NCI-H460 (cell line): ENCODE measurements at places on chromosomes 7 and 10. TPM values are rescaled to one million over a fixed set of nuclear protein-coding genes. Genes with fewer than 3 reads are reported as not detected.

DNA sequence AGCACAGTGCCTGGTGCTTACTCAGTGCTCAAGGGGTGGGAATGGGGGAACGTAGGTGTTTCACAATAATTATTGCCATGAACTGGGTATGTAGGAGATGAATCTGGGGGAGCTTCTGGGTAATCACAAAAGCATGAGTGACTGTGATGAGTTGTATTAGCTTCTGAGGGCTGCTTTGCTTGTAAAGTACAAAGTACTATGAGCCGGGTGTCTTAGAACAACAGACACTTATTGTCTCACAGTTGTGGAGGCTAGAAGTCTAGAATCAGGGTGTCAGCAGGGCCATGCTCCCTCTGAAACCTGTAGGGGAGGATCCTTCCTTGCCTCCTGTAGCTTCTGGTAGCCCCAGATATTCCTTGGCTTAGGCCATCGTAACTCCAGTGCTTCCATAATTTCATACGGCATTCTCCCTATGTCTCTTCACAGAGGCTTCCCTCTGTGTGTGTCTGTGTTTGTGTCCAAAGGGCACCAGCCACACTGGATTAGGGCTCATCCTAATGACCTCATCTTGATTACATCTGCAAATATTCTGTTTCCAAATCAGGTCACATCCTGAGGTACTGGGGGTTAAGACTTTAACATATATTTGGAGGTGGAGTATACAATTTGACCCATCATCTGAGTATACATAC, 84.8 kb upstream of the AGBL3 start:
- no peak for DNase-seq

- no peak for DNase-seq
Observed at GRCh38 chr7:80699721-80700256, 61.3 kb downstream of the CD36 start.

GRCh38 chr7:122975341-122975740, 20.2 kb downstream of the TAS2R16 start:
- no peak for DNase-seq

DNA sequence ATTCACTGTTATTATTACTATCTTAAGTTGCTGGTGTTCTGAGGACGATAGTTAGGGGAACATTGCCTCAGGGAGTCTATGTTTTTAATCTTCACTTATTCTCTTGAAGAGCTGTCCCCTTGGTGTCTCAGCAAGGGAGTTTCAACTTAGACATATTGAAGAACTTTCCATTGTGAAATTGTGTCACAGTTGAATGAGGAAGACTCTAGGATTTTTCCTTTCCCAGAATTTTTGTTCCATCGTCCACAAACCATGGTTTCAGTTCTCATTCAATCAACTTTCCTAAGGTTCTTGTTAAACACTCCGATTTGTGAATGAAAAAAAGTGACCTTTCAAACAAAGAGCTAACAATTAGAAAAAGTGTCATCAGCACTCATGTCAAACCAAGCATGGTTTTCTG, 128.3 kb downstream of the GATA3 start:
- no peak for DNase-seq

DNA sequence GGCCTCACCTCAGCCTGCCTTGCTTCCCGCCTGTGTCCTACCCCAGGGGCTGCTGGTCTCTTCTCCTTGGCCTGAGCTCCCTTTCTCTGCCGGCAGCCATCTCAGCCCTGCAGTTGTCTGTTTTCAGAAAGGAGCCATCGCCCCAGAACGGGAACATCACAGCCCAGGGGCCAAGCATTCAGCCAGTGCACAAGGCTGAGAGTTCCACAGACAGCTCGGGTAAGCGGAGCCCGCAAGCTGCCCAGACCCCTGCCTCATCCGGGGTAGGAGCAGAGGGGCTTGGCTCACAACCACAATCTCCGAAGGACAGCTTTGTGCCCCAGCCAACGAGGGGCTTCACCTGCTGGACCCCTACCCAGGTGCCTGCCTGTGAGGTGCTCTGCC, 5.3 kb upstream of the DEPP1 start:
- no peak for DNase-seq

DNA sequence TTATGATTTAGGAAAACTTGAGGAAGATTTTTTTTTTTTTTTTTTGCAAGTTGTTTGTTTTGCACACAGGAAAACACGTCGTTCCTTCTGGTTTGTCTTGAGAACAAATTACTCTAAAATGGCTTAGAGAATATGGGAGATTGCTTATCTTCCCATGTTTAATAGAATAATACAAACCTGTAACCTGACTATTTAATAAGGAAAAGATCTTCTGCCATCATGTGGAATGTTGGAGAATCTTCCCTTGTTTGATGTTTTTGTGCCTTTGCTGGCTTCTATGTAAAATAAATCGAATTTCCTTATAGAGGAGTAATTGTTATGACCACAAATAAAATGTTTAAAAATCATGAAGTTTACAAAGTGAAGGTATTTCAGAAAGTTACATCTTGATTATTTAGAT, 818.8 kb downstream of the GATA3 start:
- no peak for DNase-seq

GRCh38 chr7:95246831-95247370, 77.4 kb downstream of the PON1 start:
- peak; percentile 28 for DNase-seq

DNA sequence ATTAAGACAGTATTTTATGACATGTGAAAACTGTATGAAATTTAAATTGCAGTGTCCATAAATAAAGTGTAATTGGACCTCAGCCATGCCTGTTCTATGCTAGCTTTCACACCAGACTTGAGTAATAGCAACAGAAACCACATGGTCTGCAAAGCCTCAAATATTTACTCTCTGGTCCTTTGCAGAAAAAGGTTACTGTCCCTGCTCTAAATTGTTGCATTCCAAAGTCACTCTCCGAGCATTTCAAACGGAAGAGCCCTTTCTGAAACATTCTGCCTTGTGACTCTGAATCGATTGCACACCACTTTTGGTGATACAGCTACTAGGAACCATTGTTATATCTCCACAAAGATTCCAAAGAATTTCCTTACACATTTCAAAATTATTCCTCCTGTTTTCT, 81.0 kb upstream of the STK17A start:
- DNase-seq = no peak

DNA sequence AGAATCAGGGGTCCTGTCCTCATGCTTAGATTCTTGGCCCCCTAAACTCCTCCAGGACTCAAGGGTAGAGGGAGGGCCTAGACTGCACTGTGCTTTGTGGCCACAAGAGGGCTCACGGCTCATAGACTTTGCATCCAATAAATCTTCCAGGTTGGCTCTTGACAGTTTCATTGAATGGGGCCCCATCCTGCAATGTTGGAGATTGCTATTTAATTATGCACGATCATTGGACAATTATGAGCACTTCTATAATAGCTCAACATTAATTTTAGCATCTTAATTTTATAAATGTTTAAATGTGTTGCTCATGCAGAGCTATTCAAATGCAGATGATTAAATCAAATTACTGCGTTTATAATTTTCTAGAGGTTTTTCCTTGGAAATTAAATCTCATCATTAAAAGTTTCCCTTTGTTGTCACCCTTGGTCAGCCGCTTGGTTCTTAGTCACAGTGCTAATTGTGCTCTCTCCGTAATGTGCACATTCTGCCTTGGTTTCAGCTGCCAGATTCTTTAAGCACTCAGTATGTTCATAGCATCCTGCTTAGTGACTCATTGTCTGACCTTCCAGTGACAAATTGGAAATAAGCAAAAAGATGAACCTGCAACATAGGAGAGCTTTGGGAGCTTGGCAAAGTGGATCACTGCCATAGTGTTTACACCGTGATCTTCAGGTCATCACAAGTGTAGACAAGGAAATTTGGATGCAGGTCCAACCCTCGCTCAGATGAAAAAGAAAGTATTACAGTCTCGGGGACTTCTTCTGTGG, 33.4 kb upstream of the PLPP4 start:
- peak; percentile 27 for DNase-seq

GRCh38 chr10:102804382-102805055, 32.7 kb downstream of the CYP17A1 start:
- no peak for DNase-seq

GRCh38 chr7:13153742-13154141, 466.3 kb downstream of the ARL4A start:
- no peak for DNase-seq

DNA sequence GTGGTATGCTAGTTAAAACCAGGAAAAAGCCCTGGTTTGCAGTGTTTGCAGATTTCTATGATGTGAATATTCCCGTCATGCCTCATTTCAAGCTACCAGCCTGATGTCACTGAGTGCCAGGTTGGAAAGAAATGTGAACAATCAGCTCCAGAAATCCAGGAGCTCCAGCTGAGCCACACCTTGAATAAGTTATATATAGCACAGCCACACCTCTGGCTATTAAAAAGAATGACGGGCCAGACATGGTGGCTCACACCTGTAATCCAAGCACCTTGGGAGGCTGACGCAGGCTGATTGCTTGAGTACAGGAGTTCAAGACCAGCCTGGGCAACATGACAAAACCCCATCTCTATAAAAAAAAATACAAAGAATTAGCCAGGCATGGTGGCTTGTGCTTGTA, 18.7 kb upstream of the SLF2 start:
- DNase-seq = no peak

GRCh38 chr7:156656598-156656997, 16.0 kb downstream of the RNF32 start:
- no peak for DNase-seq

- no peak for DNase-seq
Observed at GRCh38 chr10:5666841-5667630, 641 bp upstream of the ASB13 start.

DNA sequence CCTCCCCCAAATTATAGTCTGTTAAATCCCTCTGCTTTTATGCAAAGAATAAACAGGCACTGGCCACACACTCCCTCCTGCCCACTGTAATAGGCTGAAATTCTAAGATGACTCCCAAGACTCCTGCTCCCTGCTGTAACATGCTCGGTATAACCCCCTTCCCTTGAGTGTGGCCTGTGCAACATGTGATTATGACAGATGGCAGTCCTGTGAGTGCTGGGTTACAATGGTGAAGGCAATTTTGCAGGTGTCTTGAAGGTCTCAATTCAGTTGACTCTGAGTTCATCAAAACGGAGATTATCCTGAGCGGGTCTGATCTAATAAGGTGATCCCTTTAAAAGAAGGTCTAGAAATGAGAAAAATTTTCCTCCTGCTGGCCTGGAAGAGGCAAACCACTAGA, 55.9 kb downstream of the CREB3L2 start:
- no peak for DNase-seq

GRCh38 chr7:74001150-74001494, 26.9 kb upstream of the ELN start:
- no peak for DNase-seq

- DNase-seq = no peak
Observed at GRCh38 chr7:46660402-46660980, 739.4 kb upstream of the IGFBP3 start.

GRCh38 chr7:102845346-102845745, 67.5 kb upstream of the LRRC17 start:
- DNase-seq = no peak

DNA sequence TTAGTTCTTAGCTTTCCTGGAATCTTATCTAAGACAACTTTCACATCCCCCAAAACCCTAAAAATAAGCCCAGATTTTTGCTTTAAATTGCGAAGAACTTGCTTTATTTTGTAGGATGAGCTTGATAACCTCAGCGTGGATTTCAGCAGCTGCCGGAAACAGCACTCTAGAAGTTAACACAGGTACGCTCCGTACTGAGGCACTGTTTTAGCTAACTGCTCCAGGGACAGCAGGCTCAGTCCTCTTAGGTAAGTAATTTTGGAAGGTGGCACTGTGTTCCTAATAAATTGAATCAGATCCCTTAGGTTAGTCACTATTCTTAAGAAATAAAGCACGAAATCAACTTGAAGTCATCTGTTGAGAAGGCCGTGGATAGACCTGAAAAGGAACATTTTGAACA, 2.2 kb upstream of the AUTS2 start:
- no peak for DNase-seq

DNA sequence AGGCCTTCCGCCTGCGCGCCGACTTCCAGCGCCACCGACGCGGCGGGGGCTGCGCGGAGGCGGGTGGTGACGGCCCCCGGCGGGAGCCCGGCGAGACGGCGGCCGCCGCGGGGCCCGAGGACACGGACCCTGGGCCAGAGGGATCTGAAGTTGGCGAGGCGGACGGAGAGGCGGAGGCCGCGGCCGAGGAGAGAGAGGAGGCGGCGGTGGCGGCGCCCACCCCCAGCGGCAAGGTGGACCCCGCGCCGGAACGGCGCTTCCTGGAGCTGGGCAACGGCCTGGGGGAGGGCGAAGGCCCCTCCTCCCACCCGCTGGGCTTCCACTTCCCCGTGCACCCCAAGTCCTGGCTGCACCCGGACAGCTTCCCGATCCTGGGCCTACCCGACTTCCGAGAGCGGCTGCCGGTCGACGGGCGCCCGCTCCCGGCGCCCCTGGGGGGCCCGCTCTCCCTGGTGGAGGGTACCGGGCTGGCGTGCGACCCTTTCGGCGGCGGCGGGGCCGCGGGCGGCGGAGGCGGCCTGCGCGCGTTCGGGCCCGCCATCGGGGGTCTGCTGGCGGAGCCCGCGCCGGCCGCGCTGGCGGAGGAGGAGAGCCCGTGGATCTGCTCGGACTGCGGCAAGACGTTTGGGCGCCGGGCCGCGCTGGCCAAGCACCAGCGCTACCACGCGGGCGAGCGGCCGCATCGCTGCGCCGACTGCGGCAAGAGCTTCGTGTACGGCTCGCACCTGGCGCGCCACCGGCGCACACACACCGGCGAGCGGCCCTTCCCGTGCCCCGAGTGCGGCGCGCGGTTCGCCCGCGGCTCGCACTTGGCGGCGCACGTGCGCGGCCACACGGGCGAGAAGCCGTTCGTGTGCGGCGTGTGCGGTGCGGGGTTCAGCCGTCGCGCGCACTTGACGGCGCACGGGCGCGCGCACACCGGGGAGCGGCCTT, 16.2 kb downstream of the ZNF316 start:
- no peak for DNase-seq

Gene LLCFC1
- total RNA-seq = not detected in 2 replicates

Gene FOXP2
- total RNA-seq = not detected in 2 replicates

Gene TAS2R41
- total RNA-seq = not detected in 2 replicates

Gene TDRD1
- not detected in 2 replicates for total RNA-seq

Gene WEE2
- 0.27 TPM in 1 of 2 replicates, not detected in the other for total RNA-seq
